ENCODE measurements at places on chromosomes 7 and 10.

- no peak for DNase-seq
Measured at GRCh38 chr10:65017523-65017922, 1496.3 kb downstream of the REEP3 start.

- DNase-seq = no peak
Measured at GRCh38 chr7:134014935-134015334, 112.2 kb upstream of the LRGUK start.

DNA sequence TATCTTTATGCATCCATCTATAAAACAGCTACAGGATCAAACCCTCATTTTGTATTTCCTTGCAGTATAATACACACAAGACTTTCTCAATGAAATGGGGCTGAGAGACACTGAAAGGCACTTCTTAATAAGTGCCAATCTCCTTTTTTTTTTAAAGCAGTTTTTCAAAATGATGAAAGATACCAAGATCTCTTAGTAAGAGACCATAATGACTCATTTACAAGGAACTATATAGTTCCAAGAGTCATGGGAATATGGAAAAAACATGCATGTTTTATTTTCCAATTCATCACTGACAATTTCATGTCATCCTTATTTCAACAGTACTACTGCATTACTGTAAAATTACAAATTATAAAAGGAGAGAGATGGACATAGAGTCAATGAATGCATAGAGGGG is 973.7 kb downstream of the GATA3 start:
- no peak for DNase-seq

DNA sequence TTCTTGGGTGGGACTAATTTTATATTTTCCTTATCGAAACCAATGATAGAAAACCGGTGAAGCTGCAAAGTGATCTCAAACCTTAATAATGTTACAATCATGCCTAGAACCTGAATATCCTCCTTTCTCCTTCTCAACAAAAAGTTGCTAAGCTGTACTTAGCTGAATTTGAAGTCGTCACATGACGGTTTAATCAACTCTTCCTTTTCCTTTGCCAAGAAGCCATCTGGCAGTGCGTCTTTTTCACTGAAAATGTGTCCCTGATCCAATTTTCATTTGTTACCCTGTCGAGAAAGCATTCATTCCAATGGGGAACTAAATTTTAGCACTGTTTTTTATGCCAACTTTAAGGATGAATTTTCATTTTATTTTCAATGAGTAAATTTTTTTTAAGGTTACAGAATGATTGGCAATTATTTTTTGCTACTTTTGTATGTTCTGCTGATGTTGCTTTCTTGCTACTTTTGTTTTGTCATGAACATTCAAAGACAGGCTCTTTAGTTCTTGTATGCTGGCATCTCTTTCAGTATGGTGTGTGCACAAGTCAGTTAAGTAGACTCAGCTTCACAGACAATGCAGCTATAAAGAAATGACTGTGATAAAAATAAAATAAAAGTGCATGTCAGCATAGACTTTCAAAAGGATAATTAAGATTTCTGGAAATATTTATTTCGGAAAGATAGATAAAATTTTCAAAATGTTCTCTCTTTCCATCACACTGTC is 980.0 kb downstream of the DNAJB9 start:
- no peak for DNase-seq

Measured in germinal center (tissue), 1 donor.